ENCODE measurements at places on chromosomes 2 and 18.

GRCh38 chr2:10265329-10266132 is 37.2 kb upstream of the HPCAL1 start:
- no peak for DNase-seq

DNA sequence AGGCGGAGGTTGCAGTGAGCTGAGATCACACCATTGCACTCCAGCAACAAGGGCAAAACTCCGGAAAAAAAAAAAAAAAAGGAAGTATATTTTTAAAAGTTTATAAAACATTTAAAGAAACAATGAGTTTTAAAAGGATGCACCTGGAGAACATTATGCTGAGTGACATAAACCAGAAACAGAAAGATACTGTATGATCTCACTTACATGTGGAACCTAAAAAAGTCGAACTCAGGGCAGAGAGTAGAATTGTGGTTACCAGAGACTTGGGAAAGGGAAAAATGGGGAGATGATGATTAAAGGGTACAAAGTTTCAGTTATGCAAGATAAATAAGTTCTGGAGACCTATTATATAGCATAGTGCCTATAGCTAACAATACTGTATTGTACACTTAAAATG is 52.8 kb upstream of the RTN4 start:
- DNase-seq, result no peak

GRCh38 chr2:233332125-233332524 is 22.2 kb upstream of the DGKD start:
- no peak for DNase-seq

GRCh38 chr2:84527137-84528129 is 11.1 kb downstream of the DNAH6 start:
- DNase-seq, result no peak

DNA sequence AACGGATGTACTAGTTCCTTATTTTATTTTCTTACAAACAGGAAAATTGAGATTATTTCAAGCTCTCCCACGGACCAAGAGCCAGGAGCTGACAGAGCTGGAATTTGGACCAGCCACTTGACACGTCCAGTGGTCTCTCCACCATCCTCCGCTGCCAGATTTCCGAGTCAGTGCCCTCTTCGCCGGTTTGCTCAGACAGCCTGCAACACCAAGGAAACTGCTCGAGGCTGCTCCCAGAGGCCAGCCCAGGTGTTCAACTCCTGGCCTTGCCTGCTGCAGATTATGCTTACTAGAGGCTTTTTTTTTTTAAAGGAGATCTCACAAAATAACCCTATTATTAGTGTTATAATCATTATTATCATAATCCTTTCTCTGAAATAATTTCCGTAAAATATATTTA is 779.8 kb downstream of the RNF144A start:
- no peak for DNase-seq

DNA sequence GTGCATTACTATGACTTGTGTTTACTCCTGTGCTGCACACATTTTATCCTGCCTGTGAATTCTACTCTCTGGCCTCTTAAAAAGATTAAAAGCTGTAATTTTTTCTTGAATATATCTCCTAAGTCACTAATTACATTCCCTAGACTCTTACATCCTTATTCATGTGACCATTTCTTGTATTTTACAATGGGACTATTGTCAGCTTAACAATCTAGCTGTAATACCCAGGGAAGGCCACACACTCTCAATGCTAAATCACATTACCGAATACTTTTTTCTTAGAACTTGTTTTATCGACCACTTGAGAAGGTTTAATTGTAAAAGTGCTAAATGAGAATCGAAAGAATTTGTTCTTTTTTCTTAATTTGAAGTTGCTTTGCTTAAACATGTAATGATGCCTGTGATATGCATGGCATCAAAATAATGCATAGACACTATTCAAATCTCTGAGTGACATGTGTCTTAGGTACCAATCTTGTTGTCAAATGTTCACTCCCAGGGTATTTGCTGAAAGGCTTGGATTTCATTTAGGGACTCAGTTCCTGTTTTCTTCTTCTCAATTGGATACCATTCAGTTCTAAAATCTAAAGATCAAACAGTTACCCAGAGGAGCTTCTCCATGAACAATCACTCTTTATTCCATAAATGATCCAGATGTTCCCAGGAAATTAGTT is 498.5 kb downstream of the DPP10 start:
- no peak for DNase-seq

DNA sequence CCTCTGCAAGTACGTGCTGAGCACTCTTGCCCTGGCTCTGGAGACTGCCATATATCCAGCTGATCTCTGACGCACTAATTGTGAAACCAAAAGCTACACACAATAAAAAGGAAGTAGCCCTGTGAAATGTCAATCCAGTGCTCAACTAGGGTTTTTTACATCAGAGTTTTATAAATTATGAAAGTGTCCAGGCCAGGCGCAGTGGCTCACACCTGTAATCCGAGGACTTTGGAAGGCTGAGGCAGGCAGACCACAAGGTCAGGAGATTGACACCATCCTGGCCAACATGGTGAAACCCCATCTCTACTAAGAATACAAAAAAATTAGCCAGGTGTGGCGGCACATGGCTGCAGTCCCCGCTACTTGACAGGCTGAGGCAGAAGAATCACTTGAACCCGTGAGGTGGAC is 24.5 kb upstream of the PEX13 start:
- DNase-seq, result no peak

DNA sequence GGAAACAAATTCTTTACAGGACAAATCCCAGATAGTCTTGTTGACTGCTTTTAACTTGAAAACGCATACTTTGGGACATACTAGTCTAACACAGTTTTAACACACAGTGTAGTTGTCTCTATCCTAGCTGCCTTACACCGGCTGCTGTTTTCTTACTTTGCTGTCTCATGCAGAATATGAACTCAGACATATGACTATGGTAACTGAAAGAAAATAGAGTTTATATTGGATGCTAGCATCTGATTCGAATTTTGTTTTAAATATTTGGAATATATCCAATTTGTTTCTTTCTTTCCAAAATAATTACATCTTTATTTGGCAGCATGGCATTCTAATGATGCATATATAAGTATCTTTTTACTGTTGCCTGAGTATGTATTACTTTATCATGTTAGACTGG is 69.8 kb downstream of the ANKRD12 start:
- no peak for DNase-seq

All from amygdala (tissue), 56 donors.